Activated CD4-positive, alpha-beta T cell treated with anti-CD3 and anti-CD28 coated beads for 24 hours (primary cell): ENCODE measurements at places on chromosomes 1 and 21.

GRCh38 chr1:94121411-94121821 lies 468 bp upstream of the ABCA4 start:
- no peak for DNase-seq

- DNase-seq, result no peak
Measured at GRCh38 chr21:15052459-15052763, 12.4 kb downstream of the NRIP1 start.

- DNase-seq, result no peak
Measured at GRCh38 chr21:35128536-35128935, 79.4 kb upstream of the RUNX1 start.

- no peak for DNase-seq
Measured at GRCh38 chr1:10122926-10123325, 87.4 kb upstream of the KIF1B start.

GRCh38 chr1:8878448-8878697 lies at the start of gene ENO1:
Gene ENO1, minus strand, starts transcription at chr1:8878686. Its CDS starts 3,778 bp downstream, at chr1:8874908.
- DNase-seq, result no peak
